Endothelial cell (in vitro differentiated cells): ENCODE measurements at places on chromosomes 2 and 18. TPM values are rescaled to one million over a fixed set of nuclear protein-coding genes. Genes with fewer than 3 reads are reported as not detected.

PLB1 gene
- 3.2 TPM for total RNA-seq

- no peaks in the 10 kb centered on the region for H3K27me3 ChIP-seq
- H3K4me1 ChIP-seq: no peaks in the 10 kb centered on the region
- H3K36me3 ChIP-seq: no peaks in the 10 kb centered on the region
- no peak overlapping the region for H3K4me3 ChIP-seq
- H3K27ac ChIP-seq: no peak overlapping the region
These were observed 138.7 kb downstream of the SPP2 start for GRCh38 chr2:234189230-234189629.

SNX17 gene
- total RNA-seq: 90.5 TPM

DNA sequence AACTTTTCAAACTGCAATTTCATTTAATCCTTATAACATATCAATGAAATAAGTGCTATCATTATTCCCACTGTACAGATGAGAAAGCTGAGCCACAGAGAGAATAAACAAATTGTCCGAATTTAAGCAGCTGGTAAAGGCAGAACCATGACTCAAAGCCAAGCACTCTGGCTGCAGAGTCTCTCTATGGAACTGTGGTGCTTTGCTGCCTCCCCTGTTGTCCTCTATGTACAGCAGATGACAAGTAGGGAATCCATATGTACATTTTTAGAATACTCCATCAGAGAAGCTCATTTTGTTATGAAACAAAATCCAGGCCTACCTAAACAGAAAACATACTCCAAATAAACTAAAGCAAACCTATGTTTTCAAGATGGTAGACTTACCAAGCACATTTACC, 45.1 kb downstream of the FARSB start:
- DNase-seq: no peak
- H3K27ac ChIP-seq: no peak overlapping the region
- no peak overlapping the region for H3K4me3 ChIP-seq
- H3K36me3 ChIP-seq: no peaks in the 10 kb centered on the region
- H3K4me1 ChIP-seq: peaks cover 3% of the 10 kb centered on the region

ZNF396 gene
- total RNA-seq: 0.92 TPM

DNA sequence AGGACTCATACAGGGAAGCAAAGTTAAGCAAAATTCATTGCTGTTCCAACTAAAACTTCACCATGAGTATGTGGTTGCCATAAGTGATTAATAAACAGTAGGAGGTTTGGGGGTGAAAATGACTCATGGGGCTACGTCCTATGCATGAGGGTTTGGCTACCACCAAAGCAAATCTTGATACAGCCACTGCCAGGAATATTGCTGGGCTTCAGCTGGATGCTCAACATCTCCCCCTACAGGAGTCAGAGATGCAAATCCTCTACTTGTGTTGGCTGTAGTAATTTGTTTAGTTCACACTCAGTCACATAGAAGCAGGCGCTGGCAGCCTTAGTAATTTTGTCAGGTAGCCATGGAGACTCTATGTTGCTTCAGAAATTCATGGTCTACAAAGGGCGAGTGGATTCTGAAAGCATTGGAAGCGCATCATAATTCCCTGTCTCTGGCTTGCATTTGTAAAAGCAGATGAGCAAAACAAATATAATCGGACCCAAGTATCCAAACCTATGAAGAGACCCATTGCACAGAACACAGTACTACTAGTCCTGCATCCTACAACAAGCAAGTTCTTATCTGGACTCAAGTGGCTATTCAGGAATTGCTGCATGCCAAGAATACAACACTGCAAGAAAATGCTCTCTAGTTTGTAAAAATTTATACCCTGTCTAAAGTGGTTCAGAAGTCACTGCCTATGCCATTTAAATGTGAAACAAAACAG, 76.0 kb downstream of the CD28 start:
- H3K4me1 ChIP-seq: peaks cover 37% of the 10 kb centered on the region
- H3K4me3 ChIP-seq: no peak overlapping the region
- DNase-seq: peak; percentile 55
- peaks cover 3% of the 10 kb centered on the region for H3K27me3 ChIP-seq
- H3K36me3 ChIP-seq: peaks cover 10% of the 10 kb centered on the region

DNA sequence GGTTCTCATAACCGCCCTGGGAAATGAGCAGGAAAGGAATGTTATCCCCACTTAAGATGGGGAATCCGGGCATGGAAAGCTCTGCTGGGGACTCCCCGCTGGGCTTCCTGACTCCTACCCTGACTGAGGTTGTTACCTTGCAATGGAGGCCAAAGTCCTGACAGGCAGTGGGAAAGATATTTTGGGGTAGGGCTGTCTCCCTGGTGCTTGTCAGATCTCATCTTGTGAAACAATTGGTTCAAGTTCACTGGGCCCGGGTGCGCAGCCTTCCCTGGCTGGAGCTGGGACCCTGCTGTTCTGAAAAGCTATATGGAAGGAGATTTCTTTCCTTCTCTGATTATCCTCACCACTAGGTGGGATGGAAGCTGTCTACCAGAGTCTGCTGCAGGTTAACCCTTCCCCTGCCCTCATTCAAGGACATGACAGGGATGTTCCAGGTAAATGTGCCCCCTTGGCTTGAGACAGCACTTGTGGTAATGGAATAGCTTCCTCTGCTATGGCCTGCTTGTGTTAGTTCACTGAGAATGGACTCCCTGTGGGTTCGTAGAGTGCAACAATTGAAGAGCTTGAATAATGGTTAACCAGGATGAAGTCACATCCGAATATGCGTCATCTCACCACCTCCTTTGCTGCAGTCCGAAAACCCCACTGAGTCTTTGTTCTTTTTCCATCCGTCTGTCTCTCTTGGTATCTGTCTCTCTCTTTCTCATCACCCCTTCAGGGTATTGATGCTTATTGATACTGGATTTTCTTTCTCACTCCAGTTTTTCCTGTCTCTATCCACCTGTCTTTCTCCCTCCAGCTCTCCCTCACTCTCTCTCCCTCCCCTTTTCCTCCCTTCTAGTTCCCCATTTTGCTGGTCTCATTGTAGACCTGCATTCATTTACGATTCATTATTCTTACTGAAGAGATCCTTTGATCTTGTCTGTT, 67.8 kb upstream of the EPAS1 start:
- no peak for DNase-seq
- H3K4me1 ChIP-seq: peaks cover 49% of the 10 kb centered on the region
- H3K27ac ChIP-seq: no peak overlapping the region

- H3K4me3 ChIP-seq: peak overlapping the region; percentile 100
- H3K4me1 ChIP-seq: peaks cover 70% of the 10 kb centered on the region
- peaks cover 53% of the 10 kb centered on the region for H3K36me3 ChIP-seq
These were observed 1.6 kb downstream of the CRIM1 start for GRCh38 chr2:36356990-36357846.

- no peak for DNase-seq
- peaks cover 11% of the 10 kb centered on the region for H3K27me3 ChIP-seq
- H3K27ac ChIP-seq: no peak overlapping the region
- peaks cover 19% of the 10 kb centered on the region for H3K4me1 ChIP-seq
- H3K36me3 ChIP-seq: peaks cover 52% of the 10 kb centered on the region
These were observed 25.3 kb upstream of the RPL31 start for GRCh38 chr2:100976645-100977391.

GRCh38 chr2:158079672-158080071, 22.0 kb upstream of the UPP2 start:
- H3K4me3 ChIP-seq: no peak overlapping the region
- H3K27me3 ChIP-seq: no peaks in the 10 kb centered on the region
- no peaks in the 10 kb centered on the region for H3K36me3 ChIP-seq
- DNase-seq: no peak
- H3K27ac ChIP-seq: no peak overlapping the region

DNA sequence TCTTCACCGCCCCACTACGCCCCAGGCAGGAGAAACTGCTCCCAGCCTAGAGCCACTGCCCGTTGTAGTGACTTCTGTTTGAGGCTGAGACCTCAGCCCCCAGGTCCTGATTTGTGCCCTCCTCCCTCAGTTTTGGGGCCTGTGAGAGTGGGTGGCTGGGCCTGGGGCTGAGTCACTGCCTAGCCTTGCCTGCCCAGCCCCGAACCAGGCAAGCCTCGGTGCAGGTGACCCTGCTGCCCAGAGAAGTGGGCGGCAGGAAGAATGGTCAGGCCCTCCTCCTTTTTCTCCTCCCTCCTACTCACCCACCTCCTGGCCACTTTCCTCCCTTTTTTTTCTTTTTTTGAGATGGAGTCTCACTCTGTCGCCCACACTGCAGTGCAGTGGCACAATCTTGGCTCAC, 66.6 kb downstream of the ZFP36L2 start:
- H3K27me3 ChIP-seq: peaks cover 10% of the 10 kb centered on the region
- no peak for DNase-seq
- no peaks in the 10 kb centered on the region for H3K36me3 ChIP-seq
- H3K4me3 ChIP-seq: no peak overlapping the region
- H3K4me1 ChIP-seq: peaks cover 17% of the 10 kb centered on the region
- no peak overlapping the region for H3K27ac ChIP-seq

GRCh38 chr2:48474574-48475298, 55.2 kb upstream of the STON1 start:
- no peak for DNase-seq
- H3K27ac ChIP-seq: no peak overlapping the region
- H3K27me3 ChIP-seq: peaks cover 3% of the 10 kb centered on the region
- H3K4me1 ChIP-seq: no peaks in the 10 kb centered on the region
- no peak overlapping the region for H3K4me3 ChIP-seq

- peaks cover 1% of the 10 kb centered on the region for H3K27me3 ChIP-seq
- H3K4me1 ChIP-seq: no peaks in the 10 kb centered on the region
- no peaks in the 10 kb centered on the region for H3K36me3 ChIP-seq
- H3K27ac ChIP-seq: no peak overlapping the region
- H3K4me3 ChIP-seq: no peak overlapping the region
- no peak for DNase-seq
These were observed 68.2 kb upstream of the MBOAT2 start for GRCh38 chr2:9071584-9072124.

ROCK2 gene
- total RNA-seq: 52.8 TPM

GRCh38 chr2:55204536-55204935, 27.6 kb downstream of the CLHC1 start:
- H3K4me1 ChIP-seq: no peaks in the 10 kb centered on the region
- peaks cover 2% of the 10 kb centered on the region for H3K27me3 ChIP-seq
- no peak for DNase-seq
- H3K27ac ChIP-seq: no peak overlapping the region
- no peak overlapping the region for H3K4me3 ChIP-seq

STAMBP gene
- total RNA-seq: 29.2 TPM

PRKD3 gene
- 71.3 TPM for total RNA-seq
